Smooth muscle cell of the brain vasculature (primary cell): ENCODE measurements at places on chromosomes 5 and 9.

DNA sequence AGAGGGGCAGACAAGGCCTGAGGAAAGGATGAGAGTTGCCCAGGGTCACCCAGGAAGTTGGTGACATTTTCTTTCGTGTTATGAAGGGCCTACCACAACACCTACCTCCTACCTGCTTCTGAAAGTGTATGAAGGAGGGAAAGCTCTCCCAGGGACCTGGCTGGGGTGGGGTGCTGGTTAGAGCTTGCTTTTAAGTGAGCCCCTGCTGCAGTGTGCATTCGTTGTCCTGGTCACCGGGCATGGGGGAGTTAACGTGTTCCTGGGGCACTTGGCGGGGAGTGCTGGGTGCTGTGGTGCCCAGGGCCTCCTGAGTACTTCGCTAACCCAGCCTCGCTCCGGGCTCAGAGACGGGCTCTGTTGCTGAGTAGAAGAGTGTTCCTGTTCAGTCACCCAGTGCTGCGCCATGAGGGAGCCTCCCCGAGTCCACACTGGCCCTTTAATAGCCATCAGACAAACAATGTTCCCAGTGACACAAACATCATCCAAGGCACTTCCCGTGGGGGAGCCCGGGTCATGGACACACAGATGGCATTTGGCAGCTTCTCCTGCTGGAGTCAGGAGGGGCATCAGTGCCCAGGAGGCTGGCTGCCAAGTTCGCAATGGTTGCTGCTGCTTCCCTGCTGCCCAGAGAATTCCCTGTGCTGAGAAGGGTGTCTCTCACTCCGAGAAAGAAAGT is 85.7 kb downstream of the AMBP start:
- DNase-seq = no peak

DNA sequence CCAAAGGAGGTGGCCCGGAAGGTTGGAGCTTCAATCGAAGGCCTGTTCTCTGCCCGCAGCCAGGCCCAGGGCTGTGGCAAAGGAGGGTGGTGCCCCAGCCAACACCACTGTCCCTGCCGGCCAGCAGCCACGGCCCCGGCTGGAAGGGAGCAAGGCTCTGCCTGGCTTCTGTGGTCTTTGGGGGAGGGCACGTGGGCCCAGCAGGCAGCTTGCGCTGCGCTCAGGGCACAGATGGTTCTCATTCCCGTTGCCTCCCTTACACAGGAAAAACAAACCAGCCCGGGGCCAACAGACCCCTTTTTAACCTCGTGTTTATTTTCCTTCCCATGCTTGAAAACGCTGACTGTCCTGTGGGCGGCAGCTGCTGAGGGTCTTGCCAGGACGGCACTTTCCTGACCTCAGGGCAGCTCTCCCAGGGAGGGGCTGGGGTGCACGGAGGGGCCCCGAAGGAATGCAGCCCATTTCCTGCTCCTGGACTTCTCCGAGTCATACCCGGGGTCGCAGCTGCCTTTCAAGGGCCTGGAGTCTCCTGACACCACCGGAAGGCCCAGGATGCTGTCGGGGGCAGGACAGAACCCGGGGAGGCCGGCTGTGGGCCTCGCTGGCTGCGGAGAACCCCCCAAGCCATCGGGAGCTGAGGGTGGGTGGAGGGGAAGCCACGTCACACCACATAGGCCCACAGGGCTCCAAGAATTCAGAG is 1.1 kb upstream of the GPSM1 start:
- peak; percentile 95 for DNase-seq

DNA sequence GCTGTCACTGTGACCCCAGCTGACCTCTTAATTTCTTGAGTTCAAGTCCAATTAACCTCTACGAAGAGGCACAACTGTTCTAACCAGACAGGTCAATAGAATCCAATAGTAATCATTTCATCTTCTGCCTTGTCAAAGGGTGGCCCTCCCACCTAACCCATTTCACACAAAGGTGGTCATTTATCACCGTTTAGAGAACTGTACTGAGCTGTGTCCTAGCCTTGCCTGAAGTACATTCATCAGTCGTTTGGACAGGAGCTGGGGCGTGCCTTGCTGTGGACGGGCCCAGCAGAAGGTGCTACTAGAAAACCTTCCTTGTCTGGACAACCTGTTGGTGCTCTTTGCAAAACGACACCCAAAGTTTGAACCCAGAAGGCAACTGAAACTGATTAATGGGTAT is 605.4 kb downstream of the ISL1 start:
- DNase-seq = no peak

DNA sequence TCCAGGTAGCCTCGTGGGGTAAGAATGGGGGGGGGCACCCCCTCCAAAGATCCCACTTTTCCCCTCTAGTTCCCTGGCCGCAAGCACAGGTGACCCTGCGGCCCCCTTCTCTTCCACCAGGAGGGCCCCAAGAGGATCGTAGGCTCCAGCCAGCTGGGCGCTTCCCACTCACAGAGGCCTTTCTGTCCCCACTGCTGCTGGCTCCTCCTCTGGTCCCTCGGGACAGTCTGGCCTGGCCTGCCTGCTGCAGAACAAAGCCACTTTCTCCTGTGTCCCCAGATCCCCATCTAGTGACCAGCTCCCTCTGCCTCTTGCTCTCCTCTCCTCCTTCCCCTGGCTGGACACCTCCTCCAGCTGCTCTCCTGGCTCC is 534 bp upstream of the SAPCD2 start:
- DNase-seq = no peak

DNA sequence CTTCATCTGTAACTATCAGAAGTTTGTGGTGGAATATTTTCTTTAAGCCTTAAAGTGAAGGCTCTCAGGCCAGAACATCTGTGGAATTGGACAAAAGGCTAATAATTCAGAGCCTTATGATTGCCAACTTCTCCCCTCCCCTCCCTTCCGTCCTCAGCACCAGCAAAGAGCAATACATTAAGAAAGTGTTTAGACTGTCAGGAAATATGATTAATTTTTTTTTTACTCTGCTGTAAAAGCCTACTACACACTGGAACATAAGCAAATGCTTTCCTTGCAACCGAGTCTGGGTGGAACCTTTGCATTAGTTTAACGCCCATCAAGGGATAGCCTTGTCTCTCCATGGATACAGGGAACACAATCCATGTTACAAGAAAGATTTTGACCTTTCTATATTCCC is 110.3 kb upstream of the TARS1 start:
- no peak for DNase-seq

DNA sequence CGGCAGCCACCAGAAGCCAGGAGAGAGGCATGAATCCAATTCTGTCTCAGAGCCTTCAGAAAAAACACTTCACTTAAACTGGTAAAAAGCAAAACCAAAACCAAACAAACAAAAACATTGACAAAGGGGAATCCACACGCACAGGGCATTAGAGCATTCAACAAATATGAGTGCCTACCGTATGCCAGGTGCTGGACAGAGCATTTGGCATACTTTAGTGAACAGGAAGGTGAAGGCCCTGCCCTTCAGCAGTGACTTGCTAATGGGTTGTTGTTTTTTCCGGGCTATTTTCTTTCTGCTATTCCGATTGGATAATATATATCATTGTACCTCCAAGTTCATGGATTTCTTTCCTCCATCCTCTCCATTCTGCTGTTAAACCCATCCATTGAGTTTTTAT is 71.7 kb upstream of the RUFY1 start:
- no peak for DNase-seq

GRCh38 chr9:37371565-37372464 is 50.7 kb upstream of the GRHPR start:
- DNase-seq = no peak

- DNase-seq = no peak
Measured at GRCh38 chr5:91038180-91038808, 344.8 kb downstream of the ARRDC3 start.

GRCh38 chr9:71587576-71588362 is 180.5 kb downstream of the CEMIP2 start:
- no peak for DNase-seq

DNA sequence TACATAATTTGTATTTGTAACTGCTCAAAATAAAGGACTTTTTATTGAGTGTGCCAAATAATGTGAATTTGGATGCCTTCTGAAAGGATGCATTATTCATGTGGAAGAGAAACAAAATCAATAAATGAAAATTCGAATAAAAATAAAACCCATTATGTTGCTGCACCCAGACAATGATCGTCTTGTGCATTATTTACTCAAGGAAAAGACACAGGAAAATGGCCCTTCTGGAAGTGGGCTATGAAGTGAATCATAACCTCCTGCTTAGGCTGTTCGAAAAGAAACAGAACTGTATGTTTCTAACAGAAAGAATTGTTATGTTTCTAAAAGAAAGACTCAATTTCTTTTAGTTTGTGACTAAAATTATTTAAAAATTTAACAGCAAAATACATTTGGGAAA is 168.9 kb upstream of the NFIB start:
- DNase-seq = no peak

- no peak for DNase-seq
Measured at GRCh38 chr5:62168506-62169281, 137.3 kb upstream of the KIF2A start.

- no peak for DNase-seq
Measured at GRCh38 chr9:124595743-124596142, 88.5 kb upstream of the NR5A1 start.

GRCh38 chr9:13629067-13629466 is 349.6 kb upstream of the MPDZ start:
- DNase-seq = no peak

DNA sequence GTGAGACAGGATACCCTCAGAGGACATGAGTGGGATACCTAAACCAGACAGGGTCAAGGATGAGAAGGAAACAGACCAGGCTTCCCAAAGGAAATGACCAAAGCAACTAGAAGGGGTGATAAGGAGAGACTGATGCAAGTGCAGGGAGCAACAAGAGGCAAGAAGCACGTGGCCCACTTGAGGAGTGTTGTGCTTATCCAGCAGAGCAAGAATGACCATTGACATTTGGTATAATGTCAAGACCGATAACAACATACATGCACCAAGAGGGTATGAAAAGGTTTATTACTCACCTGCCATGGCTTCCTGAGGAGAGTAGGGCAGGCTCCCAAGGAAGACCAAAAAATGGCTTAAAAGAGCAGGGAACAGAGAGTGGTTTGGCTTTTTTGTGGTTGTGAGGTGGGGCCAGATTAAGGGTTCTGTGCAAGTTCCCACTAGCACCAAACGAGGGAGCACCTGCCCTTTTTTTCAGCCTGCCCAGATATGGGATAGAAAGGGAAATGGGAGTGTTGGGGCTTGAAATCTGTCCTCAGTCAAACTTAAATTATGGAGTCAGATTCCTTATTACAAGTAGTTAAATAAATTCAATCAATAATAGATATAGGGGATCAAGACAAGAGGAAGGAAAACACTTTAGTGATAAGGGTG is 513.6 kb downstream of the RASEF start:
- no peak for DNase-seq

DNA sequence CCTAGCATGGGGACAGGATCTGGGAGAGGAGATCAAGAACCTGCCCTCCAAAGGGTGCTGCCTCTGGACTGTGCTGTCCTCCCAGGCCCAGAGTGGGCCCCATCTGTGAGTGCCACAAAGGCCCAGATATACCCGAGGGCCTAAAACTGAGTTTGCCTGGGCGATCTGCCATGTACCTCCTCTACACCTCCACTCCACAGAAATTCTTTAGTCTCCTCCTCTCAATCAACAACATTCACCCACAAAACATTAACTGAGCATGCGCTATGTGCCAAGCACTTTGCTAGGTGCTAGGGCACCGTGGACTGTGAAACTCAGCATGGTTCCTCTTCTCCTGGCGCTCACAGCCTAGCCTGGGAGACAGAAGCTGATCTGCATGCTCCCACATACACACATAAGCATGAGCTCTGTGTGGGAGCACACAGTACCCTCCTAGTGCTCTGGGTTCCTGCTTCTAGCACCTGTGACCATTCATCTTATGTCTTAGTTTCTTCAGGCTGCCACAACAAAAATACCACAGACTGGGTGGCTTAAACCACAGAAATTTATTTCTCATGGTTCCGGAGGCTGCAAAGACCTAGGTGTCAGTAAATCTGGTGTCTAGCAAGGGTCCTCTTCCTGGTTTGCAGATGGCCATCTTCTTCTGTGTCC is 82.0 kb upstream of the FSTL4 start:
- DNase-seq = no peak

DNA sequence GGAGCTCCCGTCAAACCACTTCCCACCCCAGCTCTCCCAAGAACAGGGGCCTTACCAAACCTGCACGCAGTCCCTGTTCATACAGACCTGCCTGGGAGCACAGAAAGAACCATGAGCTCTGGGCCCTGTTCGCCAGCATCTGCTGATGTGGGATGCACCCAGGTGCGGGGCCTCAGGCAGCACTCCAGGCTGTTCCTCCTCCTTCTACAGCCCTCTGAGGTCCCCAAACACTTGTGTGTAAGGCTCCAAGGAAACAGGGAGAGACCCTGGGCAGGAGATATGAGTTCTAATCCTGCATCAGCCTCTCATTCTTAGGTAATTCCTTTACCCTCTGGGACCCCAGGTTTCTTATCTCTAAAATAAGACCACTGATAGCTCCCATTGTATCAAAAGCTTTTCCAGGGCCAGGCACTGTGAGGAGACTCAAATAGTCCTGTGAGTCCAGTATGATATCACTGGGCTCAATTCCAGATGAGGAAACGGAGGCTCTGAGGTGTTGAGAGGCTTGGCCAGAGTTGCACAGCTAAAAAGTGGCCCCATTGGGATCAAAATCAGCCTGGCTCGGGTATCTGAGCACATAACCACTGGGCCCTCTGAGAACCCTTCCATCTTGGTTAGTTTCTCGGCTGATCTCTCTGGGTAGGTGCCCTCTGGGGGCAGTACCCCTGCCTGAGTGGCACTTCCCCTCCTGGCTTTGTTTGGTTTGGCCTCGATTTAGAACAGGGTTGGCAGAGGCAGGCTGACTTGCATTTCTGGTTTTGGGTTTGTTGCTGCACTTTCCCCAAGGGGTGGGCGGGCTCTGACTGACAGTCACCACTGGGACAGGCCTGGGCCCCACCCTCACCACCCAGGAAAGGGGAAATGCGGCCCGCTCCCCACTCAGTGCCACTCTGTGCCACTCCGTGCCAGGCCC is 116.8 kb downstream of the RGS3 start:
- no peak for DNase-seq

DNA sequence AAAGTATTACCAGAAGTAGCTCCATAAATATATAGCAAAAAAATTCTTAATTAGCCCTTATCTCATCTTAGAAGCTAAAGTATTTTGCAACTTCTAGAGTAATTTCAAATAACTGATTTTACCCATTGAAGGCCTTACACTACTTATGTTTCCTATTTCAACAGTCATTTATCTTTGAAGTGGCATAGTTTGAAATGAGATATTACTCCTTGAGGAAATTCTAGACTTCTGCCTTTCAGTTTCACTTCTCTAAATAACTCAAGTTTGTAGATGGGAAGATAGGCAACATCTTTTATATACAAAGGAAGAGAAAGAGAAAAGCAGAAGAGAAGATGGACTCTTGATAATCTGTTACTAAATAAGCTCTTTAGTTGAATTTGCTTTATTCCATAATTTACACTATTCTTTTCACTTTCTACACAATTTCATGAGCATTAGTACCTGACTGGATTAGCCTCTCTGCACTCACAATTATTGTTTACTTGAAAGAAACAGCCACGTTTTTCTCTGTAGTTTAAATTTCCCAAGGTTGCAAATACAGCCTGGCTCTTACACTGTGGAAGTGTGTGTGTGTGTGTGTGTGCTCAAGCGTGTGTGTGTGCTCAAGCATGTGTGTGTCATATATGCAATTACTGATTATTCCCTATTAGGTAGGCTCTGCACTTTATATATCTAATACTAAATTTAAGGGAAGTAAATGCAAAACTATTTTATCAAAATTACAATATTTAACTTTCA is 60.6 kb upstream of the EMB start:
- DNase-seq = no peak
